ENCODE measurements at places on chromosomes 6 and 20.

- no peak for DNase-seq
These were observed 70.5 kb upstream of the SLCO4A1 start for GRCh38 chr20:62571669-62572344.

DNA sequence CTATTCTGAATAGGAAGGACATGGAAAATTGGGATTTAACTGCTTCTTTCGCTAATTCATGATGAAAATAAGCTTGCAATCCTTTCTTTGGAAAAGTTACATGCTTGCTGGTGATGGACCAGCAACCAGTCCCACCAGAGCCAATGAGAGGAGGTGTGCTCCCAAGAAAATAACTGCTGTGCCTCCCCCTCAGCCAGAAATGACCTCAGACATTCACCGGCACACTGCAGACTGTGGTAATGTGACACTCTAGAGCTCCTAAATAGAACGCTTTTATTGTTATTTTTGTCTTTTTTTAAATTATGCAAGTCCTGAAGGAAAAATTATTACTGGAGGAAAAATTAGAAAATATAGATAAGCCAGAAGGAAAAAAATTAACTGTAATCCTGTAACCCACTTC is 2.6 kb downstream of the PYGB start:
- no peak for DNase-seq

GRCh38 chr6:129030215-129030614 is 147.3 kb downstream of the LAMA2 start:
- DNase-seq = no peak

DNA sequence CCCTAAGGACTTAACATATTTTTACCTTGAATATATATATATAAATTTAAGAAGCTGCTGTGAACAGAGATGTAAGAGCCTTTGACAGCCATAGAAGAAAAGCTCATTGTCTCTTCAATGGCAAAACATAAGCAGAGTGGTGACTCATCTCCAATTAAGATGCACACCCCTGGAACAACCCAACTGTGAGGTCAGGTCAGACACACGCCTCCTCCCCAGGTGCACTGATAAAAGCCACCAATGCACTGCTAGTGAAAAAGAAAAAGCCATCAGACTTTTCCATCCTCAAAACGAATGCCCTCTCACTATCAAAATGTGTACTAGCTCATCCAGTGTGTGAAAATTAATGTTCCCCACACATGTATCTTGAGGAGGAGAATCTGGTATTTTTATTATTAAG is 100.1 kb downstream of the SMLR1 start:
- no peak for DNase-seq

DNA sequence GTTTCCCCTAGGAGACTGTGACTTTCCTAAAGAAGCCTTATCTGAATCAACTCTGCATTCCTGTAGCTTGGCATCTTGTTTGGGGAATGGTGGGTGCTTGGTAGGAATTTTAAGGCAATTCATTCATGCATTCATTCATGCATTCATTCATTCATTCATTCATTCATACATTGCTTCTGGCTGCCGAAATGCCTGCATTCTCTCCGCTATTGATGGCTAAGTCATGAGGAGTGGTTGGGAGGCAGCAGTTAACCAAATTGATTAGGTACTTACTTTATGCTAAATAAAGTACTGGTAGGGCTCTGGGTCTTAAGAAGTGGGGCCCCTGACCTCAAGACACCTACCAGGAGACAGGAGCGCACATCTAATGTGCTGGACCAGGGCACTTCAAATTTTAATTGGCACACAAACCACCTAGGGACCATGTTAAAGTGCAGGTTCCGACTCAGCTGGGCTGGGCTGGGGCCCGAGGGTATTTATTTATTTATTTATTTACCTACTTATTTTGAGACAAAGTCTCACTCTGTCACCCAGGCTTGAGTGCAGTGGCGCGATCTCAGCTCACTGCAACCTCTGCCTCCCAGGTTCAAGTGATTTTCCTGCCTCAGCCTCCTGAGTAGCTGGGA is 127.6 kb downstream of the ANKRD60 start:
- no peak for DNase-seq

- no peak for DNase-seq
These were observed 5.5 kb downstream of the ZNF334 start for GRCh38 chr20:46507760-46508407.

DNA sequence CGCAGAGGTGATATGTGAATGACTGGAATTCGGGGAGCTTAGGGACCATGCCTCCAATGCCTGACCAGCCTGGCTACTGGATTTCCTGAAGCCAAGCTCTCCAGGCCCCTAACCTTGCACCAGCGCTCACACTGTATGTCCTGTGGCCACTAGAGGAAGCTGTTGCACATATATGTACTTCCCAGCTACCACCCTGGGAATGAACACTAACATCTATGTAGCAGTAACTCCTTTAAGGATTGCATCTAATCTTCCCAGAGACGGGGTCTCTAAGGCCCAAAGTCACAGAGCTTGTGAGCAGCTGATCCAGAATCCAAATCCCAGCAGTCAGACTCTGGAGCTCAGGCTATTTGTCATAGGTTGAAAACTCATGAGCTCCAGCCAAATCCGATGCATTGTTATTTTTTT is 20.4 kb upstream of the BPIFB1 start:
- no peak for DNase-seq

DNA sequence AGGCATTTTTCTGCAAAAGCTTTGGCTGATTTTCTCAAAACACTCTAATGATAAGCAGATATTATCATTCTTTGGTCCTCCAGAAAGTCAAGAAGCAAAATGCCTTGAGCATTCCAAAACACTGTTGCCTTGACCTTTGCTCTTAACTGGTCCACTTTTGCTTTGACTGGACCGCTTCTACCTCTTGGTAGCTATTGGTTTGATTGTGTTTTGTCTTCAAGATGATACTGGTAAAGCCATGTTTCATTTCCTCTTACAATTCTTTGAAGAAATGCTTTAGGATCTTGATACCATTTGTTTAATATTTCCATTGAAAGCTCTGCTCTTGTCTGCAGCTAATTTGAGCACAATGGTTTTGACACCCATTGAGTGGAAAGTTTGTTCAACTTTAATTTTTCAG is 35.6 kb upstream of the SDHAF4 start:
- no peak for DNase-seq

- no peak for DNase-seq
These were observed 671.7 kb upstream of the NRSN1 start for GRCh38 chr6:23454080-23454976.

DNA sequence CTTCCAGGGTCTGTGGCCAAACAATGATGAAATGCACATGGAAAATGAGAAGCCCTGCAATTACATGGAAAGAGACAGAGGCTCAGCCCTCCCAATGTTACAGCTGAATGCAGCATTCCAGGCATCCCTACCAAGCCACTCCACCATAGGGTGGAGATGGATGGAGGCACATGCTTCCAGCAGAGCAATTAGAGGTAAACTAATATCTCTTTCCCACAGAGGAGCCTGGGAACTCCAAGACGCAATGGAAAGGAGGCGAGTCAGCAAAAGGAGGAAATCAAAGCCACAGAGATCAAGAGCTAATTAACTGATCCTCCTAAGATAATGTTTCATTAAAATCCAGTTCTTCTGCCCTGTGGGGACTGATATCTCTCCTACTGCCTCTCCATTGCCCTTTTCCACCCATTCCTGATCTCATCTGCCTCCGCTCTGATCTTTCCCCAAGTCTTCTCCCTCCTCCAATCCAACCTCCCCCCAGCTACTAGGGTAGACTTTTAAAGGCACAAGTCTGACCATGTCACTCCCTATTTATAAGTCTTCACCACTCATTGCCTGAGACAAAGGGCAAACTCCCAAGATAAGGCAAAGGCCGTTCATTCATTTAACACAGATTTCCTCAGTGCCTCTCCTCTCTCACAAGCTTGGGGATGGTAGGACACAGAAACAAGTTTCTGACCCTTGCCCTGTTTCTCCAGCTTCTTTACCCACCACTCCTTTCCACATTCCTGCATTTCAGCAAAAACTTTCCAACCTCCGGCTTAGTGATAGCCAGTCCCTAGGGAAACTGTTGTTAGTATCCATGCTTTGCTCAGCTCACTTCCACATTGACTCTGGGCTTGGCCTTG is 14.3 kb upstream of the KCNB1 start:
- DNase-seq = no peak

DNA sequence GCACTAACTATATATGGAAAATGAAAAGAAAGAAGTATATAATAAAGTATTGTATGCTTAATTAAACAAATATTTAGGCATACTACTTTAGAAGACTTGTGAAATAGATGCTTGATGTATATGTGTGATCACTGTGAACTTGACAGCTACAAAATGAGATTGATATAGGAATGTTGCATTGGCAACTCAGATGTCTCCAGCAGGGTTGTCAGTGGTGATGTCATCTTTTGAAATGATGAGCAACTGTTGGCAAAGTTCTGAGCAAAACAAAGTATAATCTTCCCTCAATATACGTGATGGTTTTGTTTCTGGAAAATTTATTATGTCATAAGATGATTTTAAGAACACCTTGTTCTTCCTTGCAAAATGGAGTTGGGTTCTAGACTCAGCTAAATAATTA is 133.8 kb downstream of the ARID1B start:
- DNase-seq = no peak

- peak; percentile 52 for DNase-seq
These were observed 970 bp downstream of the BLTP3A start for GRCh38 chr6:34792605-34793500.

GRCh38 chr6:40020166-40020565 is 85.9 kb upstream of the MOCS1 start:
- DNase-seq = no peak

DNA sequence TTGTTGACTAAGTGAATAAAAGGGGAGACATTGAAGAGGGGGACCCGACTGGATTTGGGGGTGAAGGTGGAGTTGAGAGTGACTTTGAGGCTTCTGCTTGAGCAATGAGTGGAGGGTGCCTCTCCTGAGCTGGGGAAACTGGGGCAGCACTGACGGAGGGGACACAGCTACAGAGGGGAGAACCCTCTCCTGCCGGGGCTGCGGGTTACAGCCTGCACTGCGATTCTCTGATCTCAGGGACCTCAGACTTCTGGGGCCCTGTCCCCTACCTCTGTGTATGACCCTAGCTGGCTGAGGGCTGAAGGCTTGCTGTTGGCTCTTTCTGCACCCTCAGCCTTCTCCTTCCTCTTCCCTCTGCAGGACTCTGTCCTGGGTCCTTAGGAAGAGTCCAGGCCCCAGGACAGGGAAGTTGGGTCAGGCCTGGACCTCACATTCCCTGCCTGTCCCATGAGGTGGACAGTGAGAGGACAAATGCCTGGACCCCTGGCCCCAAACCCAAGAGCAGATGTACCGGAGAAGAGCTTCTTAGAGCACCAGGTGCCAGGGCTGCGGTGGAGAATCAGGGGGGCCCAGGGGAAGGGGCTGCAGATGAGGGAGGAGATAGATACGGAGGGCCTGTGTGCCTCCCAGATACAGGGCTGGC is 13.7 kb upstream of the FAM110A start:
- no peak for DNase-seq

DNA sequence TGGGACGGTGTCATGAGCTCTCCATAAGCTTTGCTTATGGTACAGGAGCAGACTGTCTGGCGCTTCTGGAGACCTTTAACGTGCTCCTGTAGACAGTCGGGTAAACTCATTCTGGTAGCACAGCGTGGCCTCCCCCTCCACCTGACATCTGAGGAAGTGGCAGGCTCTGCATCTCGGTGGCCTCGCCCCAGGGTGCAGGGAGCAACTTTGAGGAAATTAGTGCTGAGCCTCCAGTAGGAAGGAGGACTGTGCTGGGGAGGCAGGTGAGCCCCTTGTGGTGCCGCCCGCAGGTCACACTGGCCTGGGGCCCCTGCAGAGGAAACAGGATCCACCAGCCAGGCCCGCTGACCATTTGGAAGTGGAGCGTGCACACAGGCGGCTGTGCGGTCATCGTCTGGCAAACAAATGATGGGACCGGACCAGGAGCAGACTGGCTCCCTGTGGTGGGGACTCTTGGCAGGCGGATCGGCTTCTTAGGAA is 57.9 kb downstream of the SYNJ2 start:
- DNase-seq = no peak

- no peak for DNase-seq
These were observed 103.1 kb upstream of the SMLR1 start for GRCh38 chr6:130724089-130724488.

DNA sequence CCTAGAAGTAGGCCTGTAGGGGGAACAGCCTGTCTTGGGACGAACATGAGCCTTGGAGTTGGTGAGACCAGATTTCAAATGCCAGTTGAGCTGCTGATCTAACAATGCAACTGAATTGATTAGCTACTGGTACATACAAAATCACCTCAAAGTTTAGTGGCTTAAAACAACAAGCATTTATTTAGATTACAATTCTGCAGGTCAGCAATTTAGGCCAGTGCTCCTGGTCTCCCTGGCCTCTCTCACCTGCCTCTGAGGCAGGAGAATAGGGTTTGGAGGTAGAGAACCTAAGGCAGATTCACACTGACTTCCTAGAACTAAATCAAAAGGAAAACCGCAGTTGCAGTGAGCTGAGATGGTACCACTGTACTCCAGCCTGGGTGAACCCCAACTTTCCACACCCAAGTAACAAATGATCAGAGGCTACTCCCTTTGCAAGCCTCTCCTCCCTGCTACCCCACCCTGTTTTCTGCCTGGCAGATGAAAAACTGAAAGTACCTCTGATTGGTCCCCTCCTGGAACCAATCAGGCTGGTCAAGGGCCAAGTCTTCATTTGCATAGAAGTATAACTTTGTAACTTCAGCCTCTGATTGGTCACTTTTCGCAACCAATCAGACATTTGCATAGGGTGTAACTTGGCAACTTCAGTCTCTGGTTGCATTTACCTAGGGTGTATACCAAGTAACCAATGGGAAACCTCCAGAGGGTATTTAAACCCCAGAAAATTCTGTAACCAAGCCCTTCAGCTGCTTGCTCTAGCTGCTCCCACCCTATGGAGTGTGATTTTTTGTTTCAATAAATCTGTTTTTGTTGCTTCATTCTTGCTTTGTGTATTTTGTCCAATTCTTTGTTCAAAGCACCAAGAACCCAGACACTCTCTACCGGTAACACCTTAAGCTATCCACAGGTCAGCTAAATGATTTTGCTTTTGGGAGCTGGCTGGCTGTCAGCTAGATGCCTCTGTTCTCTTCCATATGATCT is 8.1 kb upstream of the UBR2 start:
- DNase-seq = no peak

GRCh38 chr20:19349879-19350278 is 137.4 kb downstream of the SLC24A3 start:
- DNase-seq = no peak

DNA sequence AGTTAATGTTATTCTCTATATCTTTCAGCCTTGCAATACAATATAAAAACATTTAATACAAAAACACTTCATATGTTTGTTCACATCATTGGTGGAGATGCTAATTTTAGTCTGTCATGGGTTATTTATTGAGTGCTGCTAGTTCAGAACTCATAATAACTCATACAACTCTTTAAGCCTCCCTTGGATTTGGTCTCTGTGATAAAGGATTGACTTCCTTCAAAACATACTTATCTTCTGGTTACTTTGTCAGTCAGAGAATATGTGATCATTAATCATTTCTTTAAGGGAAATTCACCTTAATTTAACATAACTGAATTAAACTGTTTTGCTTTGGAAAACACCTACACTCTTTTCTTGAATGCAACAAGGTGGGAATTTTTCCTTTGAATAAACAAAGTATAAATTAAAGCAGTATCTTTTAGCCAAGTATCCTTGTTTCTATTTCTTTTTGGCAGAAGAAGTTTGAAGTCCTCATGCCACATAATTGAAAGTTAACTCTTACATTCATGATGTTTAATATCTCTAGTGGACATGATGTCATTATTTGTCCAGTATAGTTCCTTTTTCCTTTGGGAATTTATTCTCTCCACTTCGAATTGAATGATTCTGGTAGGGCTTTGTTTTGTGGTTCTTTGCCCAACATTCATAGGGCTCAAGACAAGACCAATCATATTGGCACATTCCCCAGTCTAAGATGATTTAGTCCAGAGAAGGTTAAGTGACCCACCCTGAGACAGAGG is 133.2 kb upstream of the CENPW start:
- DNase-seq = no peak

Measured in CD4-positive, alpha-beta T cell (primary cell).